ENCODE measurements at places on chromosomes 16 and 17.

GRCh38 chr17:45372325-45372869, 55.6 kb upstream of the MAP3K14 start:
- no peak for DNase-seq

DNA sequence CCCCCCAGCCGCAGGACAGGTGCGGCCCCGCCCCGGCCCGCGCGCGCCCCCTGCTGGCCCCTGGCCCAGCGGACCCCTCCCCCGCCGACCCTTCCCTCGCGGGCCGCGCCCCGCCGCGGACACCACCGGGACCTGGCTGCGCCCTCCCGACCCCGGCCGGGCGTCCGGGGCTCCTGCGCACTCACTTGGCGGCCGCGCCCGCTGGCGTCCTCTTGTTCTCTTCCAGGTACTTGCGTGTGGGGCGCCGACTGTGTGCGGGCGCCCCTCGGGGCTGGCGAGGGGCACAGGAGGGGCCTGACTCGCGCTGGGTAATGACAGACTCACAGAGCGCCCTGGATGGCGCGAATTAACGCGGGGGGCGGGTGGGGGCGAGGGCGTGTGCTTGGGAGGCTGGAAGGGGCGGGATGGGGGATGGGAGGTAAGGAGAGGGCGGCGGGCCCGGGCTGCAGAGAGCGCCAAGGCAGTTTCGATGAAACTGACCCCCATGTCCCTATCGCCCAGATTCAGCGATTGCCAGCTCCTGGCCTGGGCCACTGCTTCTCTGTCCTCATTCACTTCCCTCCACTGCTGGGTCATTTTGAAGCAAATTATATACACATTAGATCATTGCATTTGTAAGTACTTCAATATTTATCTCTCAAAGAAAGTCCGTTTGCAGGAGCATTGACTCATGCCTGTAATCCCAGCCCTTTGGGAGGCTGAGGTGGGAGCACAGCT, 445 bp upstream of the DBNDD1 start:
- DNase-seq = peak; percentile 70

- peak; percentile 78 for DNase-seq
Observed at GRCh38 chr17:82737967-82738877, 2.8 kb downstream of the FN3K start.

- no peak for DNase-seq
Observed at GRCh38 chr17:74750039-74750326, 1.6 kb downstream of the NHERF1 start.

- DNase-seq = peak; percentile 81
Observed at GRCh38 chr17:27601069-27601974, 29.7 kb upstream of the LGALS9 start.

DNA sequence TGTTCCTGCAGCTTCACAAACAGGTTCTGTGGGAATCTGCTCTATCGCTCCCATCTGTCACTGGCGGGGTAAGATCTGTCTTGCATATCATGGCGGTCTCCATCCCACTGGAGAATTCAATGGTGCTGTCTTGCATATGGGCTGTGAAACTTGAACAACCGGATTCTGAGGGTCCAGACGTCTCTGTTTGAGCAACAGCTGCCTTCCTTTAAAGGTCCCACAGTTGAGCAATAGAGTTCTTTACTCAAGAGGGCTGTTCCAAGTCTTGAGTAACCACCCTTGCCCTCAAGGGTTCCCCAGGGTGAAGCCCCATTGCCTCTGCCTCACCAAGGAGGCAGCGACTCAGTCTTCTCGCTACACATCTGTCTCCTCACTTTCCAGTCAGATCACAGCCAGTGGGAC, 50.8 kb downstream of the ZFHX3 start:
- DNase-seq = no peak

DNA sequence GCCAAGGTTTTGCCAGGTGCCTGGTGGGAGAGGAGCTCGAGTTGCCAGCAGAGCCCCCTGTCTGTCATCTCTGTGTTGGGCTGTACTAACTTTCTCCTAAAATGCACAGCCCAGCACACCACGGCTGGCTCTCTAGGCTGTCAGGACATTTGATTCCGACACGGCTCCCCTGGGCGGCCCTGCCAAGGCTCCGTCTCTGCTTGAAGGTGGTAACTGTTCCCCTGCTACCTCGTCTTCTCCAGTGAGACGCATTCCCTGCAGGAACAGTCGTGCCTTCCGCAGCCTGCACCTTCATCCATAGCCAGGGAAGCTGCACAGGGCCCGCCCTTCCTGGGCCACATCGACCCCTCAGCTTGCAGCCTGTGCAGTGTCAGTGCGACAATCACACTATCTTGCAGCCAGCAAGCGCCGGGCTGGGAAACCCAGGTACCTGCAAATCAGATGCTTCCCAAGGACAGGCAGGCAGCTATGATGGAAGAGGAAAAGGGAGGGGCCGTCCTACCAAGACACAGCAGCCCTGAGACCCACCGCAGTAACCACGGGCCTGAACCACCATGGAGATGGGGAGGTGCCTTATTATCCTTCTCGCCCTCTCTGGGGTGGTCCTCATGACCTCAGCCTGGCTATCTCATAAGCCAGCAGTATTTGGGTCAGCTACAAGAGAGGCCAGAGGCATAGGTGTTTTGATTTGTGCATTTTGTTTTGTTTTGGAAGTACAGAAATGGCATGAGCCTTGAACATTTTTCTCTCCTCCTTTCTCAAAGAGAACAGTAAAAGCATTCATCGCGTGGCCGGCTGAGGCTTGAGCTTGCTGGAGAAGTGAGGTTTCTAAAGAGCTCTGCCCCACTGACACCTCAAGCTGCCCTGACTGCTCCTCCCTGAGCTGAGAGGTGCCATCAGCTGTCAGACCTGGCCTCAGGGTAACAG, 361.7 kb upstream of the TNRC6C start:
- DNase-seq = no peak

GRCh38 chr16:71396594-71396993, 38.1 kb downstream of the CALB2 start:
- DNase-seq = no peak

GRCh38 chr17:13728781-13729180, 127.1 kb upstream of the HS3ST3A1 start:
- DNase-seq = no peak

GRCh38 chr17:7903154-7904103, 12.7 kb downstream of the RNF227 start:
- no peak for DNase-seq

DNA sequence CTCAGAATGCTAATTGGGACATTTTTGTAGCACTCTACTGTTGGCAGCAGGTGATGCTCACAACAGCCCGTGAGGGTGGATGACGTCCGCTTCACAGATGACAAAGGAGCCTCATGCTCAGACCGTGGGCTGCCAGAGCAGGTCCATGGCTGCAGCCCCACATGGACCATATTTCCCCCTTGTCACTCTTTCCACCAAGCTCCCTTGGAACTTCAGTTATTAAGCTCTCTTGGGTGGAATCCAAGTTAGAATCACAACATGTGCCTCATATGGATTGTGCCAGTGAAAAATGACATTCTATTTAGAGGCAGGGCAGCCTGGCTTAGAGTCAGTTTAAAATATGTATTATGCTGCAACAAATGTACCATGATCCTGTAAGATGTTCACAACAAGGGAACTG, 33.2 kb upstream of the STH start:
- DNase-seq = no peak

- DNase-seq = no peak
Observed at GRCh38 chr17:81719410-81720266, 7.6 kb downstream of the SLC25A10 start.

DNA sequence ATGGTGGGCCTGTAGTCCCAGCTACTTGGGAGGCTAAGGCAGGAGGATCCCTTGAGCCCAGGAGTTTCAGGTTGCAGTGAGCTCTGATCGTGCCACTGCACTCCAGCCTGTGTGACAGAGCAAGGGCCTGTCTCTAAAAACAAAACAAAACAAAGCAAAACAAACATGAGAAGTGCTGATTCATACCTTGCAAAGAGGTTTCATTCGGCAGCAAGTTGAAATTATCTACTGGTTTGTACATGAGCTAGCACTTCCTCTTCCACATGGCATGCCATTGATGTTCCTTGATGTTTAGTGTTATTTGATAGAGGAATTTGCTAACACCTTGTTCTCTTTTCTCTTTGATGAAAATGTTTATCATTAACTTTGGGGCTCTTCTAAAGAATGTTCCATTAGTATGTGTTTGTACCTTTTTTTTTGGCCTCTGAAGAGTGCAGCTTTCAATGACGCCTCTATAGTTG, 50.6 kb downstream of the SPECC1 start:
- no peak for DNase-seq

- no peak for DNase-seq
Observed at GRCh38 chr17:11742886-11743285, 144.6 kb downstream of the DNAH9 start.

DNA sequence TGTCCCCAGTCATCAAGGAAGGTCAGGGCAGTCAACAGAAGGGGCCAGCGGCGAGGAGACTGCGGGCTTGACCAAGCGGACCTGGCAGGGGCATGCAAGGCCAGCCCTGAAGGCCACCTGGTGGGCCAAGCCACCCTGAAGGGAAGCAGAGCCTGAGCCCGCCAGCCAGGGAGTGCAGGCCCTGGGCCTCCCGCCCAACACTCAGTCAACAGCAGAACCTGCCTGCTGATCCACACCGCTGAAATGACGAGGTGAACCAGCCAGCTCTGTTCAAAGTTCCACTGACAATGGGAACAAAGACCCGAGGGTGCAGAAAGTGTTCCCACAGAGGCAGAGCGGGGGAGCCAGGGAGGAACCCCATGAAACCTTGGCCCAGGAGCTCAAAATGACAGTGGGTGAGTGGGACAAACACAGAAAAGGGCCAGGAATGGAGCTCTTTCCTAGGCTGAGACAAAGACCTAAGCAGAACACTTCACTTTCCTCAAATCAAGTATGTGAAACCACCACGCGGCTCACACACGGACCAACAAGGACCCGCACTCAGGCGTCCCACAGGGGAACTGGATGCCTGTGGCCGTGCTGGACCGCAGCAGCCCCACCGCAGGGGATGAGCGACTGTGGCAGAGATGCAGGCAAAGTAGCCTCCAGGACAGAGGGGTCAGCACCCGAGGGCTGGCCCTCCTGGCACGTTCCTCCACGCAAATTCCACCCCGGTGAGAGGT, 12.0 kb downstream of the AXIN1 start:
- DNase-seq = no peak

DNA sequence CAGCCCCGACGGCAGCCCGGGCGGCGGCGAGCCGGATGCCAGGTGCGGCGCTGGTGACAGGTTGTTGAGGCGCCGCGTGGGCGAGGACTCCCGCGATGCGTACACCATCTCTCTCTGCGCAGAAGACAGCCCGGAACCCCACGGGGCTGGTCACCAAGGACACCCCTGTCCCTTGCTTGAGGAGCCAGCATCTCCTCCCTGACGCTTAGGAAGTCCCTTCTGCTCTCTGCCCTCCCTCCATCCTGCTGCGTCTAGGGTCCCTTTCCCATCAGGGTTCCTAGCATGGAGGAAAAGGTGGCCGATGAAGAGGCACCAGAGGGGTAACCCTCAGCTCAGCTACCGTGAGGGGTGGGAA, 43.6 kb downstream of the SRCIN1 start:
- no peak for DNase-seq

- DNase-seq = no peak
Observed at GRCh38 chr16:82331397-82331796, 161.4 kb upstream of the MPHOSPH6 start.

GRCh38 chr17:72011561-72011960, 109.3 kb upstream of the SOX9 start:
- DNase-seq = no peak

GRCh38 chr17:55177855-55178217, 86.9 kb upstream of the HLF start:
- no peak for DNase-seq

DNA sequence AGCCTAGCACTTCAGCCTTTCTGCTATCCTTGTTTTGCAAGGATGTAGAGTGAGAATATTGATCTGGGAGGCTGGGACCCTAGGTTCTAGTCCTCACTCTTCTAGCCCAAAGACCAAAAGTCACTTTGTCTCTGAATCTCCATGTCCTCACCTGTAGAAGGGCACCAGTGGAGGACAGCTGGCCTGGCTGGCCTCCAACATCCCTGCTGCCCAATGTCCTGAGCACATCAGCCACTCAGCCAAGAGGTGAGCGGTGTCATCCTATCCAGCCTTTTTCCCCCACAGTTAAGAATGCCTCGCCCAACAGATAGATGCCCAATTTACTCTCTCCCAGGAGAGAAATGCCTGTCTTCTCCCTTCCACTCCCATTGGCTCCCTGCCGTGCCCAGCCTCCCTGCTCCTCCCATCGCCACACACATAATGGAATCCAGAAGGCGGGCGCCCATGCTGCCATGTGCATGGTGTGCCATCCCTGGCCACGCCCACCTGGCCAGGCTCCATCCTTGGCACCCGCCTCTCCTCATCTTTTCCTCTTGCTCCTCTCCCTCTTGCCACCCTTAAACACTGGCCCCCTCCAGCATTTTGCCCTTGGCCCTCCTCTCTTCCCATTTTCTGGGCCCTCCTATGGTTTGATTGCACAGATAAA, 157.3 kb upstream of the SDK2 start:
- no peak for DNase-seq

All from frontal cortex (tissue), 4 donors.